ENCODE measurements at places on chromosomes 11 and 22.

DNA sequence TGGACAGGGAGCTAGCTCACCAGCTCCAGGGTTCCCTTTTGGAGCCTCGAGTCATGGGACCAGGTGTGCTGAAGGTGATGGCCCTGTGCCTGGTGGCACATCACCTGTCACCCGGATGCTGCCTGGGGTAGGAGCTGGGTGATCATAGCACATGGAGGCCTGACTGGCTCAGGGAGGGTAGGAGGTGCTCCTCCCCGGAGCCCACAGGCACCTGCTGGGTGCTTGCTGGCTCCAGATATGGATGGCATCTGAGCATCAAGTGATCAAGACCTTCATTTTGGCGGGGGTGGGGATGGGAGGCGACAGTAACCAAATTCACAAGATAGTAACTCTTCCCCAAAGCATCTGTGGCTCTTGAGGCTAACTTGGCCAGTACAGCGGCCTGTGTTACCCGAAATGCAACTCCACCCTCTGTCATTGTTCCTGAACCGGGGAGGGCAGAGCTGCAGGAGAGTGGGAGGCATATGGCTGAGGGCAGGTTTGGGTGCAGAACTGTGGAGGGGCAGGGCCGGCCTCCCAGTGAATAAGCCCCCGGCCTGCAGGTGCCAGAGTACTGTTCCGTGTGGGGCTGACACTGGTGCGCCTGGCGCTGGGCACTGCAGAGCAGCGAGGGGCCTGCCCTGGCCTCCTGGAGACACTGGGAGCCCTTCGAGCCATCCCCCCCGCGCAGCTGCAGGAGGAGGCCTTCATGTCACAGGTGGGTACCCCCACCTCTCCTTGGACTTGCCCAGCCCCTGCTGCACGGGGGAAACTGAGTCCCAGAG lies 4.7 kb downstream of the TBC1D10C start:
- no peak for DNase-seq

DNA sequence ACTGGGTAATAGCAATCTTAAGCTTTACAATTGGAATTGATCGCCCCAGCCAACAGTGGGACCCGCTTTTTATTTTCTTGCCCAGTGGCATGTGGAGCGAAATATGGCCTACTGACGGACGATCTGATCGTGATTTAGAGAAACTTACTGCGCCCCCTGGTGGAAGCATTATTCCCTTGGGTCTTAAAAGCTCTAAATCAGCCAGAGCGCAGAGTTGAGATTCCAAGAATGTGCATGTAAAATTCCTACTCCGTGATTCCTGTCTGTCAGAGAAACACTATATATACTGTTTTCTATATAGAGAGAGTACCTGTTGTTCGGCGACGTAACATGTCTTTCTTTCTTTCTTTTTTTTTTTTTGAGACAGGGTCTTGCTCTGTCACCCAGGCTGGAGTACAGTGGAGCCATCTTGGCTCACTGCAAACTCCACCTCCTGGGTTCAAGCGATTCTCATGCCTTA lies 3.7 kb upstream of the DPF2 start:
- peak; percentile 84 for DNase-seq

- no peak for DNase-seq
Observed at GRCh38 chr11:116918925-116919655, 81.7 kb upstream of the APOA1 start.

GRCh38 chr22:47139013-47139789 lies 376.8 kb downstream of the TBC1D22A start:
- no peak for DNase-seq

GRCh38 chr11:130783323-130783722 lies 133.0 kb downstream of the SNX19 start:
- no peak for DNase-seq

DNA sequence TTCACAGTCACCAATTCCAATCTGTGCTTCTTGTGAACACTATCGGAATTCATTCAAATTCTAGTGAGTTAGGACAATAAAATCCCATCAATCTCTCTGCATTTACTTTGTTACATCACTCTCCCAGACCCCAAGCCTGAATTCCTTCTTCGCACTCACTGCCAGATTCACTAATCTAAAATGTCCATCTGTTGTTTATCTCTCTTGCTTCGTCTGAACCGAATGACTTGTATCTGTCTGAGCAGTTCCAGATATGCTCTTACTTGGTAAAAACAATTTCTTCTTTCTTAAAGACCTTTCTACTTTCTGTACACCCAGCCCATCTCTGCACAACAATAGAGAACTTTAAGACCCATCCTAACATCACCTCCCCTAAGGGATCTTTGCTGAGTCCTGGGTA lies 7.0 kb downstream of the MMP10 start:
- DNase-seq = no peak

Data from HFFc6 (cell line).